Chondrocyte (in vitro differentiated cells): ENCODE measurements at places on chromosomes 13 and 19. TPM values are rescaled to one million over a fixed set of nuclear protein-coding genes. Genes with fewer than 3 reads are reported as not detected.

DNA sequence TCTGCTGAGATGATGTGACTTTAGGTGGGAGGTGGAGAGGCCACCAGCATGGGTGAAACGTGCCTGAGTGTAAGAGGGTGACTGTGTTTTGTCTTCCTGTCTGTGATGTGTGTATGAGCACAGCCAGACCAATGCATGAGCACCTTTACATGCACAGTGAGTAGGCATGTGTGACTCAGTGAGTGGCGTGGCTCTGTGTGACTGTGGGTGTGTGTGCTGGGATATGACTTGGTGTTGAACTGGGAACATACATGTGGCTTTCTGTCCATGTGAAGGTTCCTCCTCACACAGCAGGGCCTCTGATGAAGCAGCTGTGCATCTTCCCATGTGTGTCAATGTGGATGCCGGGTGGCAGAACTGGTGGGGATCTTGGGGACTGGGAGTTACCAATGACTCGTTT, 19.9 kb upstream of the LGALS13 start:
- no peak for DNase-seq

GRCh38 chr13:66501181-66501580, 729.0 kb downstream of the PCDH9 start:
- no peak for DNase-seq

DNA sequence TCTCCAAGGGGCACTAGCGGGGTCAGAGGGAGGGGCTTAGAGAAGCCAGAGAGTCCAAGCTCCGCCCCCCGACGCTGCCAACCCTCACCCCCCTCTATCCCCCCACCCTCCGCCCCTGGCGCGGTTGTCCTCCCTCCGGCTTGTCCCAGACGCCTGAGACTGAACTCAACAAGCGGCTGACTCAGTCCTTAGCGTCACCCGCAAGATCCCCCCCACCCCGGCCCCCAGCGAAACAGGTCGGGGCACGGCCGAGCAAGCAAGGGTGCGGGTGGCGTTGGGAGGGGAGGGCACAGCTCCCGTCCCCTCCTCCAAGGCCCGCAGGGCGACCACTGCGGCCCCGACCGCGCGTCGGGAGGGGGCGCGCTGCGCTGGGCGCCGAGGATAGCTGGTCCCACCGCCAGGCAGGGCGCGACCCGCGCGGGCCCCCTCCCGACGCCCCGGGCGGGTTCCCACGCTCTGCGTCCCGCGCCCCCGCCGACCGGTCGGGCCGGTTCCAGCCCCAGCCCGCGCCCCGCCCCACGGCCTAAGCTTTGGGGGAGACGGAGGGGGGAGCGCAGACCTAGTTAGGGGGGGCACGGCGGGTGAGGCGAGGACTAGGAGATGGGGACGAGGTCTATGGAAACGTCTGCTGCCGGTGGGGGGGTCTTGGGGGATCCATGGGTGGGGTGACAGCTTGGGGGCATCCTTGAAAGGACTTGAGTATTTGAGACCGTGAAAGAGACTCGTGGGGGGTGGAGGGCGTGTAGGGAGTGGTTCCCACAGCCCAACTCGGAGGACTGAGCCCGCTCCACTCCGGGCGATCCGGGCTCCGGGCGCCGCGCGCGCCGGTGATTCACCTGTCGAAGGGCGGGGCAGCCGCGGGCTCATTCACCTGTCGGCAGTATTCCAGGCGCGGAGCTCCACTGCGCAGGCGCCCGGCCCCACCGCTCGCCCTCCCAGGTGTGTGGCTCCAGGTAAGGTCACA, 5.1 kb downstream of the NOTCH3 start:
- no peak for DNase-seq

- no peak for DNase-seq
These were observed 49.4 kb downstream of the GAS6 start for GRCh38 chr13:113814435-113814821.

- DNase-seq, result peak; percentile 66
These were observed 46.0 kb upstream of the RANBP3 start for GRCh38 chr19:6023936-6024335.

GRCh38 chr13:20378721-20379120, 146.6 kb upstream of the GJB6 start:
- no peak for DNase-seq

DNA sequence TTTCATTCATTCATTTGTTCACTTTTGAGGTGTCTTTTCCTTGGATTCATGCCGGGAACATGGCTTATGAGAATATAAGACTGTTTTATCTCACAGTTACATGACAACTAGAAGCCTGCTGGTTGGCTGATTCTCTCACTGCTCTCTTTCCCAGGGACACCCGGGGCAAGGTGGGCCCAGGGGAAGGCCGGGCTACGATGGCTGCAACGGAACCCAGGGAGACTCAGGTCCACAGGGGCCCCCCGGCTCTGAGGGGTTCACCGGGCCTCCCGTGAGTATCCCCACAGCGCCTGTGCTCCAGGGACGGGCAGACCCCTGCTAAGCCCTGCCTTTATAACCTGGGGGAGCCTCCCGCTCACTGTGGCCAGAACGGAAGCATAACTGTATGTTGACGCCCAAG, 121.2 kb downstream of the COL4A2 start:
- no peak for DNase-seq

- DNase-seq, result no peak
These were observed 951 bp upstream of the MTUS2 start for GRCh38 chr13:28819046-28819730.

DNA sequence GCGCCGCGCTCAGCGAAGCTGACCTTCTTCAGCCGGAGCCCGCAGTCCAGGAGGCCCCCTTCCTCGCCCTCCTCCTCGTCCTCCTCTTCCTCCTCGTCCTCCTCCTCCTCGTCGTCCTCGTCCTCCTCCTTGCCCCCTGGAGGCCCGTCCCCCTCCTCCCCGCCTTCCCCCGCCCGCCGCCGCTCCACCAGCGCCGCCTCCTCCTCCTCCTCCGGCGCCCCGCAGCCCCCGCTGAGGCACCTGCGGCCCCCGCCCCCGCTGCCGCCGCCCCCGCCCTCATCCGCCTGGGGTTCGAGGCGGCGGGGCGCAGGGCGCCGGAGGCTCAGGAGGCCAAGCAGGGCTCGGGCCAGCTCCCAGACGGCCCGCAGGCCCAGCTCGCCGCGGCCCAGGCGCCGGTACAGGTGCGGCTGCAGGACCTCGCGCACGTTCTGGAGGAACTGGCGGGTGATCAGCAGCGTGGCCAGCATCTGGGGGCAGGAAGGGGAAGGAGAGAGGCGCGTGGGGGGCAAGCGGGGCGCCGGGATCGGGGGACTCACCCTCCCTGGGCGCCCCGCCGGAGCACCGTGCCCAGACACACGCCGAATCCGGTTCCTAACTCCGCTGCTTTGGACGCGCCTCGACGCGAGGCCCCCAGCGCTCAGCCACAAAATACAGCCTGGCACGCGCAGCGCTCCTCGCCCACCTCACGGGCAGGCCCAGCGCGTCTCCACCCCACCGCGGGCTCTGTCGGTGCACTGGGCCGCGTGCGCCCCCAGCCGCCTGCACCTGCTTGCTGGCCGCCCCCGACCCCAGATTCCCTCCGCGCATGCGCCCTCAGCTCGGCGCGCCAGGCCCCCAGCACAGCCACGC, 5.9 kb downstream of the ANO8 start:
- no peak for DNase-seq

HS6ST3 gene
- total RNA-seq, result not detected in 3 replicates

FCAR gene
- not detected in 3 replicates for total RNA-seq

TMEM86B gene
- 1.4 to 1.5 TPM (median 1.4 TPM) in 3 replicates for total RNA-seq

KLK4 gene
- total RNA-seq, result not detected in 3 replicates

ATP1A3 gene
- total RNA-seq, result 0.10 to 0.85 TPM (median 0.64 TPM) in 3 replicates

SIGLEC14 gene
- total RNA-seq, result not detected in 3 replicates
